ENCODE measurements at places on chromosomes 1 and 21.

GRCh38 chr21:45259206-45259840, 28.4 kb downstream of the POFUT2 start:
- no peak for DNase-seq

DNA sequence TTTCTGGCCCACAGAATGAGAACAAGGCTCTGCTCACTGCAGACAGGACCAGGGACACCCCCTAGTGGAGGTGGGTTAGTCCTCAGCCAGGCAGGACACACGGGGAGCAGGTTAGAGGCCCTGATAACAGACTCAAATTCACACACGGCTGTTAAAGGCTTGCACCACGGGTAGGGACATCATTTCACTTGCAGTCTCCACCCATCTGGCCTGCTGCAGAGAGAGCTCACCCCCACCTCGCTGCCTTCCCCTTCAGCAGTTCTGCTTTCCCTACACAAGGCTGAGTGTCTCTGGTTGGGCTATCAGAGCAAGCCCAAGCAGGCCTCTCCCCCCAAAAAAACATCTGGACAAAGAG, 20.6 kb downstream of the MEF2D start:
- no peak for DNase-seq

DNA sequence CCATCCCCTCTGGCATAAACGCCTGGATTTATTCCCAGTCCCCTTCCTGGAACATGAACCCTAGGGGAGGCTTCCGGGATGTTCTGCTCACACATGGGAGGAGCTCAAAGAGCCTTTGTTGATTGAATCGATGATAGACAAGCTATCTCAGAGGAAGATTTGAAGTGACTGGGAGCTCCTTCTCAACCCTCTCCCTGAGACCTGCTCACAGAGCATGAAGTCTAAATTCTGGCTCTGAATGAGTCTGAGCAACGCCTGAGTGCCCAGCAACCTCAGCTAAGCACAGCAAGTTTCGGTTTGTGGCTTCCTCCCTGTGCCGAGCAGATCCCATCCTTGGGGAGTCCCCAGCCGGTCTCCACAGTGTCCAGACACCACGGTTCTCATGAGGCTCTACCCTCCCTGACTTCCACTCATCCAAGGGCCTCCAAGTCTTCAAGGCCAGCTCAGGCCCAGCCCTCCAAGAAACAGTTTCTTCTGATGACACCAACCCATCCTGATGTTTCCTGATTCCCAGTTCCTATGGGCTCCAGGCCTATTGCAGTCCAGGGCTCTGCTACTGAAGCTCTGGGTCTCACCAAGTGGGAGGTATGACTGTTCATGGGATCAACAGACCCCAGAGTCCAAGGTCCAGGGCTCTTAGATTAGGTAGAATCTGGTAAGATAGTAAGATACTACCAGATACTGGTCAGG, 190.8 kb downstream of the DYRK1A start:
- no peak for DNase-seq

GRCh38 chr21:16837321-16837720, 675.5 kb upstream of the CXADR start:
- DNase-seq, result no peak

- DNase-seq, result no peak
Measured at GRCh38 chr1:11912000-11912399, 14.2 kb downstream of the KIAA2013 start.

- no peak for DNase-seq
Measured at GRCh38 chr1:194431121-194431520, 1244.7 kb upstream of the B3GALT2 start.

- peak; percentile 37 for DNase-seq
Measured at GRCh38 chr1:196890668-196891067, 2.8 kb downstream of the CFHR4 start.

Data from OCI-M1 (cell line).